ENCODE measurements at places on chromosomes 16 and 17. TPM values are rescaled to one million over a fixed set of nuclear protein-coding genes. Genes with fewer than 3 reads are reported as not detected.
A peak's percentile ranks its signal among the peaks of the same experiment; 100 is the strongest.

Gene OVCA2
- 59.0 TPM for total RNA-seq

Gene TBC1D3K
- not detected for total RNA-seq

Gene WNT9B
- total RNA-seq: 0.36 TPM

Gene ZNF385C
- total RNA-seq: not detected

Gene ADAT1
- 54.8 TPM for total RNA-seq

DNA sequence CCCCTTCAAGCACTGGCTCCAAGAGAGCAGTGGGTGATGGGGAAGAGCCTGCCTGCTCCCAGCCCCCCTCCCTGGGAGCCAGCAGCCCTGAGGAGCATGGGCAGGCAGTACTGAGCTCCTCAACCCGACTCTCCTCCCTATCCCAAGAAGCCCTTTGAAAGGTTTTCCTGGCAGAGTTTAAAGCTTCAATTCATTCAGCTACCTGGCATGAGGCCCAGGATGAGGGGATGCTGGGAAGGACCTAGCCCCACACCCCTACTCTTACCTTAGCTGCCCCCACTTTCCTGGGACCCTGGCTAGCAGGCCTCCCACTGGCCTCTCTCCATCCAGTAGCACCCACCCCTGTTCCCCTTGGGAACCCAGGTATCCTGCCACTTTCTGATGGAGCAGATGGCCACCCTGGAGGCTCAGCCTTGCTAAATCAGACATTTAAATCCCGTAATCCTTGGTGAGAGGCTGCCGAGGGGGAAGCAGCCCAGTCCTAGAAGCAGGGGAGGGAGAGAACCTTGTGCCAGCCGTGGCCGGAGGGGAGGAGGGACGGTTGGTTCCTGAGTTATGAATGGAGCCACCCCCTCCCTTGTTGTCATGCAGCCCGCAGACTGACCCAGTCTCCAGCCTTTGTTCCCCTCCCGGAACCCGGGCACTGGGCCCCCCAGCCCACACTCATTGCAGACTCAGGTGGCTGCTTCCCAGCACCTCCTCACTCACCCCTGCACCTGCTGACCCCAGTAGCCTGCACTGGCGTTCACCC lies 17.1 kb downstream of the ATP1B2 start:
- H3K36me3 ChIP-seq: peaks cover 13% of the 10 kb centered on the region
- peak; percentile 27 for DNase-seq
- no peak overlapping the region for H3K4me3 ChIP-seq
- no peaks in the 10 kb centered on the region for H3K4me1 ChIP-seq
- H3K27me3 ChIP-seq: no peaks in the 10 kb centered on the region

DNA sequence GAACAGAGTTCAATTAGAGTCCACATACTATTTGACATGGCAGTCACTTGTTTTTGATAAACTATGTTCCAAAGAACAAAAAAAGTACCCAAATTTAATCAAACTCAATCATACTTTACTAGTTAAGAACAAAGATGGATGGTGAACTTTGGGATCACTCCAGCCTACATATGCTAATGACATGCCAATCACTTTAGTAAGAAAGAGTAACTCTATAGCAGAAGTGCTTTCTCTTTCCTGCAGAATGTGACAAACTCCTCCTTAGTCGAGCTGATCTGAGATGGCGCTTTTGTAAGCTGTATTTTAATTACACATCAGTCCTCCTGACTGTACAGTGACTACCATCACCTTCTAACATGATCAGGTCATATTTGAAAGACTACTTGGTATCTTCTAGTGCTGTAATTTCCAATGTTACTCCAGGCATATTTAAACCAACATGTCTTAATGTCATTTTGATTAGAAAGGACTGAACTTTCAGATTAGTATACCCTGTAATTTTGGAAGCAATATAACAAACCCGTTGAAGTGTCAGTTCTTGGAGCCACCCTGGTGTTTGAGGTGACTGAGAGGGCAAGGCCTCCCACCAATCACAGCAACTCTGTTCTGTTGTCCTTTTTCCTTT lies 4.1 kb downstream of the NETO2 start:
- H3K27ac ChIP-seq: no peak overlapping the region
- peaks cover 4% of the 10 kb centered on the region for H3K4me1 ChIP-seq
- no peaks in the 10 kb centered on the region for H3K27me3 ChIP-seq

- no peaks in the 10 kb centered on the region for H3K27me3 ChIP-seq
- DNase-seq: no peak
- peaks cover 5% of the 10 kb centered on the region for H3K4me1 ChIP-seq
- H3K4me3 ChIP-seq: no peak overlapping the region
- H3K27ac ChIP-seq: no peak overlapping the region
Measured at GRCh38 chr17:71937914-71938313, 182.9 kb upstream of the SOX9 start.

Data from osteoblast (primary cell).